ENCODE measurements at places on chromosomes 3 and 15.

DNA sequence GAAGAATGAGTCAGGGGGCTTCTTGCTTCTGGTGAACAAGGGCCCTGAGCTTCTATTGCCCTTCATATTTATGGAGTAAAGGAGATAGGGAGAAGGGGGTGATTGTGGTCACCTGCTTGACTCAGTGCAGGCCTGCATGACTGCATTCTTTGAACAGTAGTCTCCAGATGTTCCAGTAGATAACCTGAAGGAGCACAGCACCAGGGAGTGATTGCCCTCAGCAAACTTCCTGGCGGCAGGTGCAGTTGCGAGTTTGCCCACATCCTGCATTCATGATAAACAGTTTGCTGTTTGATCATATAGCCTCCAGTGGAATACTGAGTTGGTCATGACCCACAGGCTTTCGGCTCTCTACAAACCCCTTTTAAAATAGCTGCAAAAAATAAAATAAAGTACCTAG is 1632.7 kb downstream of the OTOL1 start:
- DNase-seq = no peak

DNA sequence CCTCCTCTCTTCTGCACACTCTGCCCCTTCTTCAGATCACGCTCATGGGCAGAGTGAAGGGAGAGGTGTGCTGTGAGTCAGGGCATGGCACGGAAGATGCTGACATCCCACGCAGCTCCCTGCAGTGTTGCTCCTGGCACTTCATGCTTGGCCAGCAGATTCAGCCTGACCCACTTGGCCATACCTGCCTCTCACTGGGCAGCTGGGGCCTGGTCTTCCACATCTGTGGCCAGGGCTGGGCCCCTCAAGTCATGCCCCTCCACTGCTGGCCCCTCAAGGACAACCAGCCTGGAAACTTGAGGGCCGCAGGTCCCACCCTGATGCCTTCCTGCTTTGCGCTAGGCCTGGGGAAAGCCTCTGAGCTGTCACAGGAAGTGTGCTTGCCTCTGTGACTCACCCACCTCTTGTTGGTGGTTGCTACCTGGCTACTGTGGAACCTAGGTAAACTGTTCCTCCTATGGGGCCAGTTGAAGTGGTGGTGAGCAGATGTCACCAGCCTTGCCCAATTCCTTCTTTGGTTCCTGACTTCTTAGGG is 48.7 kb downstream of the BSN start:
- DNase-seq = no peak

GRCh38 chr3:184683900-184684560 is 27.8 kb downstream of the MAGEF1 start:
- no peak for DNase-seq

DNA sequence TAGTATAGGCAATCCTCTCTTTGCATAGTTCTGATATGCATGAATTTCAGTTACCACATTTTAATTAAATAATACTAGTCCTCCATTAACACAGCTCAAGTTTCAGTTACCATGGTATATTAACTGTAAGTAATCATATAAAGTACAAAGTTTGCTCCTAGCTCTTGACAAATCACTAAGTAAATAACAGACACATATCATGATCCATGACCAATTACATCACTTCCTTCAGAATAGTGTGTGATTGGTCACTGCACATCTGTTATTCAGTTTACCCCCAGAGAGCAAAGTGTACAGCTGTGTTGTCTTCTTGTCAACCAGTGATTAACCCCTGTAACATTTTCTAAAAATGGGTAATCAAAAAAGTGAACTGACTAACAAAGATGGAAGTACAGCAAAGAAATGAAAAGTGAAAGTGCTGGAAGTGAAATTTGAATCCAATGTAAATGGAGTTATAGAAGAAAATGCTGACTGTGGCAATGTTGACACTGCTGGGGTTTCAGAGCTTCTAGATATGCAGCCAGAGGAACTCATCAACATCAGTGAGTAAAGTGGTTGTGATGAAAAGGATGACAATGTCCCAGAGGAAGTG is 30.2 kb upstream of the LEKR1 start:
- DNase-seq = no peak

DNA sequence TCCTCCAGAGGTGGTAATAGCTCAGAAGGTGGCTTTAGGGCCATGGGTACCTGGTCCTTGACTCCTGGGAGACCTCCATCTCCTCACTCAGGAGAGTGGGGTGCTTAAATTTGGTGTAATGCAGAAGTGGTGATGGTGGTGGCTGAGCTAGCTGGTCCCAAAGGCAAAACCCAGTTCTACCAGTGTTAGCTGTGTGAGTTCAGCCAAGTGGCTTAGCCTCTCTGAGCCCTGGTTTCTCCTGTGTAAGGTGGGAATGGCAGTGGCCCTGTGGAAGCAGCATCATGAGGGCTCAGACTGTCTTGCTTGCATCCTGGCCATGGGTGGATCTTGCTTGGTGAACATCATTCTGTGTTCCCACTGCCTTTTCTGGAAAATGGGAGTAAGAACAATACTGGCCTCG is 9.4 kb downstream of the SEMA3F start:
- no peak for DNase-seq
